ENCODE measurements at places on chromosomes 7 and 10.

DNA sequence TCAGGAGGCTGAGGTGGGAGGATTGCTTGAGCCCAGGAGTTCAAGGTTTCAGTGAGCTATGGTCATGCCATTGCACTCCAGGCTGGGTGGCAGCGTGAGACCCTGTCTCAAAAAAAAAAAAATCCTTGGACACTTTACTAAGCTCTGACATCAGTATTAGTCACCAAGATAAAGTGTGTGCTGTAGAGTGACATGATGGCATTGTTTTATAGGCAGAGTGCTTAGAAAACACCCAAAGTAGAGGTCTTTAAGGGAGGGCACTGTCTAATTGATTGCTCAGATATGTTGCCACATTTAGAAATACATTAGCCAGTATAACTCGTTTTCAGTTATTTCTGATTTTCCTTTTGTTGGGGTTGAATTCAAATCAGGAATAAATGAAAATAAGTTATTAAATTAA, 235.9 kb downstream of the REEP3 start:
- H3K36me3 ChIP-seq: no peaks in the 10 kb centered on the region
- no peak overlapping the region for H3K27ac ChIP-seq
- H3K4me1 ChIP-seq: no peaks in the 10 kb centered on the region
- H3K27me3 ChIP-seq: peaks cover 38% of the 10 kb centered on the region

DNA sequence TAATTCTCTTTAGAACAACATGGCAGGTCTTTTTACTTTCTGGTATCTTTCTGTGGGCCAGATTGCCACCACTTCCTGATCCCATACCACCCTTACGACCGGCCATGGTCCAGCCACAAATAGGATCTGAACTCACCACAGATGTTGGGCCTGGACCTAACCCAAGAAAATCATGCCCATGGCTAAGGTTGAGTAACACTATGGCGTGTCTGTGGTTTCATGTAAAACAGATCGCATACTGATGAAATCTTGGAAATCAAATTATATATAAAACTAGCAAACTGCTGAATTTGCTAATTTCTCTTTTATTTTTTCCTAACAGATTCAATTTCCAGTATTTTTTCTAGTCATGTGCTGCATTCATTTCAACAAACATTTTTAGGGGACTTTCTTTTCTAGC, 77.2 kb downstream of the CH25H start:
- H3K27me3 ChIP-seq: peaks cover 28% of the 10 kb centered on the region
- no peak overlapping the region for H3K27ac ChIP-seq
- no peak for DNase-seq
- H3K36me3 ChIP-seq: no peaks in the 10 kb centered on the region
- H3K4me1 ChIP-seq: no peaks in the 10 kb centered on the region

DNA sequence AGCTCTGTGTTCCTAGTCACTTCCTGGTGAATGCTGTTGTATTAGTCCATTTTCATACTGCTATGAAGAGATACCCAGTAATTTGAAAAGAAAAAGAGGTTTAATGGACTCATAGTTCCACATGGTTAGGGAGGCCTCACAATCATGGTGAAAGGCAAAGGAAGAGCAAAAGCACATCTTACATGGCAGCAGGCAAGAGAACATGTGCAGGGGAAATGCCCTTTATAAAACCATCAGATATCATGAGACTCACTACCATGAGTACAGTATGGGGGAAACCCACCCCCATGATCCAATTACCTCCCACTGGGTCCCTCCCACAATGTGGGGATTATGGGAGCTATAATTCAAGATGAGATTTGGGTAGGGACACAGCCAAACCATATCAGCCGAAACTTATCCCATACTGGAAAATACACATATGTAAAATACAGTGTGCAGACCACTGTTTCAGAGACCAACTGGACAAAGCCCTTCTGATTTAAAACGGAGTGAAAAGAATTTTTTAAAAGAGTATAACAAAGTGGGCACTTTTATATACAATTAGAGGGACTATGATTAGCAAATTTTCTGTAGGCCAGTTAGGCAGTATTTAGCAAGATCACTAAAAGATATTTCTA, 8.0 kb downstream of the CYREN start:
- DNase-seq: no peak
- H3K36me3 ChIP-seq: peaks cover 73% of the 10 kb centered on the region
- H3K4me1 ChIP-seq: peaks cover 28% of the 10 kb centered on the region
- H3K4me3 ChIP-seq: no peak overlapping the region
- H3K27me3 ChIP-seq: no peaks in the 10 kb centered on the region

DNA sequence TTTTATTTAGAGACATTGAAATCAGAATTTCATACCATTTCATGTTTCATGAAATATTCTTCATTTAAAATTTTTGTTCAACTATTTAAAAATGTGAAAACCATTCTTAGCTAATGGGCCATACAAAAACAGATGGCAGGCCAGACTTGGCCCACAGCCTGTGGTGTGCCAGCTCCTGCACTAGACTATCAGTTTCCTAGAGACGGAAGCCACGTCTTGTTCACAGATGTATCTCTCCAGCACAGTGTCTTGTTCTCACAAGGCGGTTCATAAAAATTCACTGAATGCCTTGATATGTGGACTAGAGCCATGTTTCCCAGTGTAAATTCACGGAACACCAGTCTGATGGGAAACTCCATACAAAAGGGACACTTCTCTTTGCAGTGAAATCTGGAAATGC, 216.0 kb downstream of the KCNMA1 start:
- H3K27ac ChIP-seq: no peak overlapping the region
- no peaks in the 10 kb centered on the region for H3K36me3 ChIP-seq
- no peaks in the 10 kb centered on the region for H3K4me1 ChIP-seq
- no peak overlapping the region for H3K4me3 ChIP-seq
- no peak for DNase-seq

- no peak for DNase-seq
- H3K27ac ChIP-seq: no peak overlapping the region
- no peaks in the 10 kb centered on the region for H3K4me1 ChIP-seq
- H3K27me3 ChIP-seq: no peaks in the 10 kb centered on the region
These were observed 448.8 kb downstream of the GRM8 start for GRCh38 chr7:126803990-126804389.

GRCh38 chr10:70602665-70603448, at the start of gene PRF1:
TSS of gene PRF1 (minus strand) at chr10:70602741. CDS start at chr10:70600902, 1,839 bp downstream.
- no peaks in the 10 kb centered on the region for H3K27me3 ChIP-seq
- peaks cover 19% of the 10 kb centered on the region for H3K4me1 ChIP-seq
- peak; percentile 68 for DNase-seq
- H3K27ac ChIP-seq: peak within 1 kb of the TSS; percentile 95
- peaks cover 10% of the 10 kb centered on the region for H3K36me3 ChIP-seq

DNA sequence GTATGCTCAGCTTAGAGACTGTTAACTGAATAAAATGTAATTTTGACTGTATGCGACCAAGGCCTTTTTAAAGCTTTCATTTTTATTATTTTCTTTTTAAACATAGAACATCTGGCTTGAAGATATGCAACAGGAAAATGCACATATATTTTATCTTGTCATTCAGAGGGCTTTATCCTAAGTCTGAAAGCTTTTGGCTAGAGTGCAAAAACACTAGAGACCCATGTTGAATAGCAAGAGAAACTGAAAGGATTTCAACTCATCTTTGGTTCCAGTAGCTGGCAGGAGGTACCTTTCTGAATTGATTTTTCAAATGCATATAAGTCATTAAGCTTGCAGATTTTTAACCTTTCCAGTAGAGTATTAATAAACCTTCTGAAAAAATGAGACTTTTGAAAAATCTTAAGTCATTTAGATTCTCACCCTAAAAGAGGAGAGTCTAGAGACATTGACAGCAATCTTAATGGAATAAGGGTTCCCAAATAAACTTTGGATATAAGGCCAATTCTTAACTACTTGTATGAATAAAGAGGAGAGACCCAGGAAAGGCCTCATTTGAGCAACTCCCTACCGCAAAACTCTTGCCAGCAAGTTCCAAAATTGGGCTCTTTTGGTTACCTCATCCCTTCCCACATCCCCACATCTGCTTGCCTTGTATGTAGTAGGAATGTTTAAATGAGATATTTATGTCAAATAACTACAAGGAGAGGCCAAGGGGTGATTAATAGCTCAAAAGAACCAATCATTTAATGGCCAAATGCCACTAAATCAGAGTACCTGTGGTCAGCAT, 454.4 kb downstream of the HTR7 start:
- no peak overlapping the region for H3K4me3 ChIP-seq
- H3K4me1 ChIP-seq: no peaks in the 10 kb centered on the region
- H3K27me3 ChIP-seq: no peaks in the 10 kb centered on the region
- no peak for DNase-seq
- H3K27ac ChIP-seq: no peak overlapping the region
- no peaks in the 10 kb centered on the region for H3K36me3 ChIP-seq

- H3K4me3 ChIP-seq: no peak overlapping the region
- no peak for DNase-seq
- no peaks in the 10 kb centered on the region for H3K27me3 ChIP-seq
- H3K36me3 ChIP-seq: no peaks in the 10 kb centered on the region
- no peaks in the 10 kb centered on the region for H3K4me1 ChIP-seq
- no peak overlapping the region for H3K27ac ChIP-seq
These were observed 366.2 kb downstream of the WDR11 start for GRCh38 chr10:121217331-121217730.

GRCh38 chr7:156993021-156993924, 17.2 kb downstream of the MNX1 start:
- DNase-seq: no peak
- no peaks in the 10 kb centered on the region for H3K4me1 ChIP-seq
- H3K27ac ChIP-seq: no peak overlapping the region
- peaks cover 33% of the 10 kb centered on the region for H3K27me3 ChIP-seq

- no peaks in the 10 kb centered on the region for H3K36me3 ChIP-seq
- no peaks in the 10 kb centered on the region for H3K4me1 ChIP-seq
- no peak for DNase-seq
- no peak overlapping the region for H3K27ac ChIP-seq
- H3K27me3 ChIP-seq: no peaks in the 10 kb centered on the region
These were observed 51.9 kb upstream of the PTN start for GRCh38 chr7:137395420-137395819.

DNA sequence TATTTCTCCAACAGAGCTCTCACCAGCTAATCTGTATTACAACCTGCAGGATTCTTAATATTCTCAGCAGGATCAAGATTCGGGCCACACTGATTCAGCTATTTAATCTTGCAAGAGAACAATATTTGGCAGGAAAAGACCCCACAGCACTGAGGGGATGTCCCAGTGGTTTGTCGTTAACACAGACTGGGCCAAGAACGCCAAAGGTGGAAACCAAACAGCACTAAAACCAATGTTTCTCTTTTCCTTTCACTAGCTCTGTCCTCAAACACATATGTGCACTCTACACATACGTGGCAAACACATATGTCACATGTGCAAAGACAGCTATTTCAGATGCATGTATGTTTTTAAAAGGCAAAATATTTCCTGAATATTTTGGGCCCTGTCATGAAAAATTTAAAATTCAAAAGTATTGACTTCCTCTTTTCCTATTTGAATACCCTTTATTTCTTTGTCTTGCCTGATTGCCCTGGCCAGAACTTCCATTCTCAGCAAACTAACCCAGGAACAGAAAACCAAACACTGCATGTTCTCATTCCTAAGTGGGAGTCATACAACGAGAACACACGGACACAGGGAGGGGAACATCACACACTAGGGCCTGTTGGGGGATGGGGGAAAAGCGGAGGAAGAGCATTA, 51.7 kb upstream of the NEBL start:
- H3K4me1 ChIP-seq: no peaks in the 10 kb centered on the region
- no peak overlapping the region for H3K4me3 ChIP-seq
- H3K27me3 ChIP-seq: no peaks in the 10 kb centered on the region
- H3K27ac ChIP-seq: no peak overlapping the region
- no peaks in the 10 kb centered on the region for H3K36me3 ChIP-seq

GRCh38 chr10:88888810-88889445, 8.9 kb downstream of the STAMBPL1 start:
- no peak overlapping the region for H3K27ac ChIP-seq
- H3K36me3 ChIP-seq: peaks cover 14% of the 10 kb centered on the region
- no peak for DNase-seq
- no peaks in the 10 kb centered on the region for H3K27me3 ChIP-seq
- no peak overlapping the region for H3K4me3 ChIP-seq

- no peaks in the 10 kb centered on the region for H3K36me3 ChIP-seq
- DNase-seq: no peak
- H3K27ac ChIP-seq: no peak overlapping the region
- peaks cover 7% of the 10 kb centered on the region for H3K4me1 ChIP-seq
- no peak overlapping the region for H3K4me3 ChIP-seq
These were observed 16.3 kb downstream of the CYTH3 start for GRCh38 chr7:6256109-6256483.

GRCh38 chr7:129556607-129557133, 54.3 kb downstream of the SMKR1 start:
- peaks cover 17% of the 10 kb centered on the region for H3K27me3 ChIP-seq
- H3K27ac ChIP-seq: no peak overlapping the region
- H3K36me3 ChIP-seq: no peaks in the 10 kb centered on the region
- H3K4me1 ChIP-seq: peaks cover 6% of the 10 kb centered on the region
- DNase-seq: no peak

- H3K27ac ChIP-seq: peak overlapping the region; percentile 31
- peaks cover 25% of the 10 kb centered on the region for H3K4me1 ChIP-seq
These were observed 39.3 kb upstream of the DUSP5 start for GRCh38 chr10:110458266-110458920.

GRCh38 chr7:32115831-32116230, 45.6 kb upstream of the PDE1C start:
- no peak overlapping the region for H3K4me3 ChIP-seq
- DNase-seq: no peak
- no peak overlapping the region for H3K27ac ChIP-seq
- no peaks in the 10 kb centered on the region for H3K4me1 ChIP-seq

- no peaks in the 10 kb centered on the region for H3K4me1 ChIP-seq
- no peaks in the 10 kb centered on the region for H3K27me3 ChIP-seq
- no peak overlapping the region for H3K4me3 ChIP-seq
- no peaks in the 10 kb centered on the region for H3K36me3 ChIP-seq
- DNase-seq: no peak
- H3K27ac ChIP-seq: no peak overlapping the region
These were observed 148.1 kb downstream of the PAXIP1 start for GRCh38 chr7:154854836-154855235.

GRCh38 chr10:64733980-64734379, 1212.8 kb downstream of the REEP3 start:
- H3K27ac ChIP-seq: no peak overlapping the region
- DNase-seq: no peak
- H3K27me3 ChIP-seq: no peaks in the 10 kb centered on the region
- no peak overlapping the region for H3K4me3 ChIP-seq

- no peak for DNase-seq
- H3K27ac ChIP-seq: no peak overlapping the region
- H3K4me3 ChIP-seq: no peak overlapping the region
These were observed 132.3 kb upstream of the PLXDC2 start for GRCh38 chr10:19683960-19684359.

- peaks cover 2% of the 10 kb centered on the region for H3K36me3 ChIP-seq
- H3K4me1 ChIP-seq: peaks cover 11% of the 10 kb centered on the region
- H3K27ac ChIP-seq: no peak overlapping the region
These were observed 39.4 kb downstream of the PLXNA4 start for GRCh38 chr7:132536654-132537395.

All from T-helper 2 cell treated with Interferon-gamma antibody and Interleukin-4, amounts not matched to agents 5 μg/mL and 100 μg/mL, for 36 hours (primary cell).